ENCODE measurements at places on chromosomes 11 and 22.

- DNase-seq = no peak
Observed at GRCh38 chr11:26086028-26086427, 245.9 kb upstream of the ANO3 start.

DNA sequence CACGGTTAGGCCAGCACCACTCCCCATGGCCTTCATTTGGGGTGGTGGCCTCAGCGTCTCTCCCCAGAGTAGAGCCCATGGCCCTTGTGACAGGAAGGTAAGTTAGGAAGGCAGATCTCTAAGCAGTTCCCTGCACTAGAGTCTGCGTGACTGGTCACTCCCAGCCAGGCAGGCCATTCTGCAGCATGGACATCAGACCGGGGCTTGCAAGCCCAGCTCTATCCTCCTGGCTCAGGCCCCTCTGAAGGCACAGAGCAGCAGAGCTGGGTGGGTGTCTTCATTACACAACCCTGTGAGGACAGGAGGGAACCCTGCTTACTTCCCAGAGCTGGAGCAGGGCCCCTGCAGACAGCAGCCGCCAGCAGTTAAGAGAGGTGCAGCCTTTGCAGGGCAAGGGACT, 77.3 kb downstream of the PIWIL3 start:
- DNase-seq = no peak

DNA sequence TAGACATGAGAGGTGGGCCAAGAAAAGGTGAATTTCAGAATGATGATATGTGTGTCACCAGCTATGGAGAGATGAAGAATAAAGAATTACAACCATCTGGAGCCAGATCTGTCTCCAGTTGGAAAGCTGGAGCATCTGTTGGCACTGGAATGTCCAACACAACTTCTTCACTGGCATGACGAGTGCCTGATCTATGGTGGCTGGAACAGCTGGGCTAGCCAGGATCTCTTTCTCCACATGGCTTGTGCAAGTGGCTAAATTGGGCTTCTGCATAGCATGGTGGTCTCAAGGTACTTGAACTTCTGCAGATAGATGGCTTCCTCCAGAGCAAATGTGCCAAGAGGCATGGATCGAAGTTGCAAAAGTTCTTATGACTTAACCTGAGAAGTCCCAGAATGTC, 256.1 kb upstream of the NCAM1 start:
- no peak for DNase-seq

- no peak for DNase-seq
Observed at GRCh38 chr11:3130269-3131071, 34.6 kb downstream of the OSBPL5 start.

DNA sequence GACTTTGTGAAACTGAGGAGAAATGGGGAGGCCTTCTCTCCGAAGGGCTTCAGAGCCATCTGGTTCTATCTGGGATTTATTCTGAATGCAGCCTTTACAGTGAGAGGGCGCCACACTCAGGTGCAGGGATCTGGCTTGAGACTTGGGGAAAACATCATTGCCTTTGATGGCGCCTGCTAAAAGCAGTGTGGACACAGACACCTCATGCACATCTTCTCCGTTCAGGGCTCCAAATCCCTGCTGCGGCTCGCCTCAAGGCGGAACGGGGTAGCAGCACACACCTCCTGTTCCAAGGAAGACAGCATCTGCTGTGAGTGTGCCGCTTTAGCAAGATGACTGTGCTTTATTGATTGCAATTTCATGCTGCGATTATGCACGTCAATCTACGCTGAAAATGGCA, 37.1 kb upstream of the OLFML1 start:
- DNase-seq = no peak

- no peak for DNase-seq
Observed at GRCh38 chr22:38987171-38987895, 5.2 kb downstream of the APOBEC3B start.

DNA sequence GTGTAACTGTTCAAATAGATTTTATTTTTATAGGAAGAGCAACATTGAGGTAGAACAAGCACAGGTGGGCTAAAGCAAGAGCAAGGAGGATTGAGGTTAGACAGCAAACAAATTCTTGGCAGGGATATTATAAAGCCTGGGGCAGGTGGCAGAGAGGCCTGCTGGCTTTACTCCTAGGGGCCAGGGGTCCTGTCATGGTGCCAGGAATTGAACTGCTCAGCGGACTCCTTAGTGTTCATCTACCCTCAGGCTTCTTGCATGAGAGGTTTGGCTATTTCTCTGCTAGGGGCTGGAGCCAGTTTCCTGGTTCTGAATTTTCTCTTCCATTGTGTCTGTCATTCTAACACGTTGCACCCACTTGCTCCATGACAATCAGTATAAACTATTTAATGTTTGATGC, 217.2 kb upstream of the NCAM1 start:
- no peak for DNase-seq

- DNase-seq = no peak
Observed at GRCh38 chr11:72840780-72841179, 26.6 kb downstream of the ATG16L2 start.

GRCh38 chr11:68440224-68440623, 20.3 kb upstream of the PPP6R3 start:
- DNase-seq = no peak

- DNase-seq = no peak
Observed at GRCh38 chr11:115164774-115165173, 339.4 kb downstream of the CADM1 start.

- DNase-seq = no peak
Observed at GRCh38 chr11:94131718-94132115, 3.1 kb downstream of the PANX1 start.

DNA sequence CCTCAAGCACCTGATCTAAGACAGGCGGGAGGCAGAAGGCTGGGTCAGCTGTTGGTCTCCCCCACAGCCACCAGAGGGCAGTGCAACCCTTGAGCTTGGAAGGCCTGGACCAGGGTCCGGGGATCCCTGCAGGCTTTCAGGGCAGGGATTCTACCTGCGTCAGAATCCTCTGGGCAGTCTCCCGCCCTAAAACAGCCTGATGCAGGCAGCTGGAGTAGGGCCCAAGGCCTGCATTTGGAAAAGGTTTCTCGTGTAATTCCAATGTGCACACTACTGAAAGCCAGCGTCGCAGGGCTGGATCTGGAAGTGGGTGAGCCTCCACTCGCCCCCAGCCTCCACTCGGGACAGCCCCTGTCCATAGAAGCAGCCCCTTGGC, 31.8 kb downstream of the BID start:
- peak; percentile 85 for DNase-seq

- DNase-seq = no peak
Observed at GRCh38 chr11:9762531-9762930, 98.7 kb downstream of the SWAP70 start.

- peak; percentile 63 for DNase-seq
Observed at GRCh38 chr11:46352063-46352841, 5.0 kb downstream of the DGKZ start.

- no peak for DNase-seq
Observed at GRCh38 chr11:9530020-9530621, 43.3 kb upstream of the WEE1 start.

DNA sequence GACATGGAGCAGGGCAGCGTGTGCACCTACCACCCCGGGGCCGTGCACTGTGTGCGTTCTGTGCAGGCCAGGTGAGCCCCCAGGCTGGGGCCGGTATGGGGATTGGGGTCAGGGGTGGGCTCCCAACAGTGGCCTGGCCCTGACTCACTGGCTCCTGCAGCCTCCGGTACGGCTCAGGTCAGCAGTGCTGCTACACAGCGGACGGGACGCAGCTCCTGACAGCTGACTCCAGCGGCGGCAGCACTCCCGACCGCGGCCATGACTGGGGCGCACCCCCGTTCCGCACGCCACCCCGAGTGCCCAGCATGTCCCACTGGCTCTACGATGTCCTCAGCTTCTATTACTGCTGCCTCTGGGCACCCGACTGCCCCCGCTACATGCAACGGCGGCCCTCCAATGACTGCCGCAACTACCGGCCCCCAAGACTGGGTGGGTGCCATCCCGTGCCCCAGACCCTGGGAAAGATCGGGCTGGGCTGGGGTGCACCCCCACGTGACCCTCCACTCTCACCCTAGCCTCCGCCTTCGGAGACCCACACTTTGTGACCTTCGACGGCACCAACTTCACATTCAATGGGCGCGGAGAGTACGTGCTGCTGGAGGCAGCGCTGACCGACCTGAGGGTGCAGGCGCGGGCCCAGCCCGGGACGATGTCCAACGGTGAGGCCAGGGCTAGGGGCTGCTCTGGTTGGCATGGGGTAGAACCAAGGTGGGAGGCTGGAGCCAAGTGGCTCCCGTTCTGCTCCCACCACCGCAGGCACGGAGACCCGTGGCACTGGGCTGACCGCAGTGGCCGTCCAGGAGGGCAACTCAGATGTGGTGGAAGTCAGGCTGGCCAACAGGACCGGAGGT, 4.4 kb downstream of the SUSD2 start:
- DNase-seq = no peak

DNA sequence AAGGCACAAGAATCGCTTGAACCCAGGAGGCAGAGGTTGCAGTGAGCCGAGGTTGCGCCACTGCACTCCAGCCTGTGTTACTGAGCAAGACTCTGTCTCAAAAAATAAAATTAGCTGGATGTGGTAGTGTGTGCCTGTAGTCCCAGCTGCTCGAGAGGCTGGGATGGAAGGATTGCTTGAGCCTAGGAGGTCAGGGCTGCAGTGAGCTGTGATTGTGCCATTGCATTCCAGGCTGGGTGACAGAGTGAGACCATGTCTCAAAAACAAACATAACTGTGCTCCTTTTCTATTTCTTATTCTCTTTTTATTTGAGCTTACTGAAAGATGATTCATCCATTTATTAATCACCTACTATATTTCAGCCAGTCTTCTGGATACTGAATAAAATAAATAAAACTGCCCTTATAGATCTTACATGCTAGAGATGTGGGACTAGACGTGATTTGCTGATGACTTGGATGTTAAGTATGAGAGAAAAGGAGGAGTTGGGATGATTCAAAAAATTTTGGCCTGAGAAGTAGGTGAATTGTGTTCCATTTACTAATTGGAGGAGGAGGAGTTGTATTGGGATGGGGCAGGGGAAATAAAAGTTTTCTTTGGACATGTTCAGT, 18.0 kb downstream of the PAAF1 start:
- DNase-seq = no peak

- DNase-seq = no peak
Observed at GRCh38 chr22:37970864-37971263, 13.5 kb downstream of the SOX10 start.

GRCh38 chr11:70747285-70747684, 349.0 kb downstream of the CTTN start:
- DNase-seq = no peak

GRCh38 chr11:103024086-103024485, 67.9 kb downstream of the DCUN1D5 start:
- DNase-seq = no peak

DNA sequence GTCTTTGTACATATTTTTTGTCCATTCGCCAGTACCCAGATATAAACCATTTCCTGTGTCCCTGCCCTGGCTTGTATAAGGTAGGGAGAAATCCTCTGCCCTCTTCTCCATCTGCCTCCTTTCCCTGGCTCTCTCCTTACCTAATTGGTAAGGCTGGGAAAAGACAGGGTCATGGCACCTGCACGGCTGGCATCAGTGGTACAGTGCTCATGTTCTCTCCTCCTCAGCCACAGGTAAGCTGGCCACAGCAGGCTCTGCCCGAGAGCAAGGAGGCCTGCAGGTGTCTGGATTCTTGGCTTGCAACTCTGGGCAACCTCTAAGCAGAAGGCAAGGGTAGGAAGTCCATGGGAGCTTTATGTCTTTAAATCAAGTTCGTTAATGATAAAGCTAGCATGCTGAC, 419.9 kb downstream of the BUD13 start:
- DNase-seq = no peak

DNA sequence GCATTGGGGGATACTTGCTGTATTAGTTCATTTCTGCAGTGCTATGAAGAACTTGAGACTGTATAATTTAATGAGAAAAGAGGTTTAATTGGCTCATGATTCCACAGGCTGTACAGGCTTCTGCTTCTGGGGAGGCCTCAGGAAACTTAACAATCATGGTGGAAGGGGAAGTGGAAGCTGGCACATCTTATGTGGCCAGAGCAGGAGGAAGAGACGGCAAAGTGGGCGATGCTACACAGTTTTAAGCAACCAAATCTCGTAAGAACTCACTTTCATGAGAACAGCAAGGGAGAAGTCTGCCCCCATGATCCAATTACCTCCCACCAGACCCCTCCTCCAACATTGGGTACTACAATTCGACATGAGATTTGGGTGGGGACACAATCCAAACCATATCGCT, 55.1 kb downstream of the TMPRSS5 start:
- DNase-seq = no peak

- DNase-seq = no peak
Observed at GRCh38 chr11:121661880-121662486, 209.2 kb upstream of the SORL1-AS1 start.

- DNase-seq = no peak
Observed at GRCh38 chr22:49178246-49179005, 649.2 kb downstream of the BRD1 start.

DNA sequence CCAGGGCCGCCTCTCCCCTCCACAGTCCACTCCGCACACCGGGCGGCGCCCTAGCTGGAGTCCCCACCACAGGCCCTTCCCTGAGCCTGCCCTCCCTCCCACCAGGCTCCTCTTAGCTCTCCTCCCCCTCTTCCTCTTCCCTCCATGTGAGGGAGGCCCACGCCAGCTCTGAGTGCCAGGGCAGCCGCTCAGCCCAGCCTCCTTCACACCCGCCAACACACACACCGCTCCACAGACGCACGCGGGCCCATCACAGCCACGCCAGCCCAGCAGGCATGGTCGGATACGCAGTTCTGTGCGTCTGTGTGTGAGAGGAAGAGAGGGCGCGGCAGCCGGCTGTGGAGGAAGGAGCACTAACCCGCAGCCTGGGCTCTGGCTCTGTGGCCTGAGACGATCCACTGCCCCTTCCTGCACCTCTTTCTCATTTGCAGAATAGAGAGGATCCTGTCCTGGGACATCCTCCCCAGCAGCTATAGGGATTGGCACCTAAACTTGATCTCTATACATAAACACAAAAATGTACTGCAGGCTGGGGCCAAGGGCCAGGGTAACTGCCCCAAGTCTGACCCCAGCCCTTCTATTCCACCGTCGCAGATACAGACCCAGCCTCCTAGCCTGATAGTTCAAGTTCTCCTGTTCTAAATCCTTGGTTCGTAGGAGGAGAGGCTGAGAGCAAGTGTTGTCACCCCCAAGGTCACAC, 3.5 kb downstream of the CHRM4 start:
- no peak for DNase-seq

DNA sequence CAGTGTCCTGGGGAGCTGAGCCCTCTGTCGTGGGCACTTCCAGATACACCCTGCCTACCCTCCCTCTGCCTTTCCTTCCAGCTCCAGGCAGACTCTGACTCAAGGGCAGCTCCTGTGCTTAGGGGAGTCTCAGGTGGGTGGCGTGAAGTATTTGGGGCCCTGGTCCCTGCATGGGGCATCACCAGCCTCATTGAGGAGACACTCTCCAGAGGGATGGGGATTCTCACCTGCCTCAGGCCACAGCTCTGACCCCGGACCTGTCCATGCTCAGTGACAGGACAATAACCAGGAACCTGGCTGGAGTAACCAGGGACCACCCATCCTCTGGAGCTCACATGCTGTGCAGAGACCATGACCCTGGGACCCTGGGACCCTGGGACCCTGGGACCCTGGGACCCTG, 41.2 kb downstream of the GGTLC2 start:
- DNase-seq = no peak

GRCh38 chr11:129204150-129204838, 12.2 kb upstream of the ARHGAP32 start:
- no peak for DNase-seq

- DNase-seq = no peak
Observed at GRCh38 chr11:2127482-2128129, 11.6 kb downstream of the IGF2 start.

Data from mesothelial cell of epicardium (in vitro differentiated cells).